HTR-8/SVneo (cell line): ENCODE measurements at places on chromosomes 1 and 21.

DNA sequence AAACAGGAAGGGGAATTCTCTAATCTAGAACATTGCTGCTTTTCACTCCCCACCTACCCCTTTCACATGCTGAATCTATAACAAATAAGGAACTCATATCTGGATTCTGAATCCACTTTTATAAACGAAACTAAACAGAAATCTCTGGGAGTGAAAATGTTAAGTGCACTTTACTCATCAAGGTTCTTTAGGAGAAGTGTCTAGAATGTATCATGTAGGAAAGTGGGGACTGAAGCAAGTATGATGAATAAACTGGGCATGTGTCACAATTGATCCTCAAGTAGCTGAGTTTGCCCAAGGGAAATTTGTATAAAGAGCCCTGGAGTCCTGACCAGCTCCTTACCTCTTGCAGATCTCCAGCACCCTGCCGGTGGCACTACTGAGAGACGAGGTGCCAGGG is 19.8 kb downstream of the AVPR1B start:
- no peak for DNase-seq

- no peak for DNase-seq
These were observed 3.7 kb upstream of the MROH9 start for GRCh38 chr1:170931650-170932049.

DNA sequence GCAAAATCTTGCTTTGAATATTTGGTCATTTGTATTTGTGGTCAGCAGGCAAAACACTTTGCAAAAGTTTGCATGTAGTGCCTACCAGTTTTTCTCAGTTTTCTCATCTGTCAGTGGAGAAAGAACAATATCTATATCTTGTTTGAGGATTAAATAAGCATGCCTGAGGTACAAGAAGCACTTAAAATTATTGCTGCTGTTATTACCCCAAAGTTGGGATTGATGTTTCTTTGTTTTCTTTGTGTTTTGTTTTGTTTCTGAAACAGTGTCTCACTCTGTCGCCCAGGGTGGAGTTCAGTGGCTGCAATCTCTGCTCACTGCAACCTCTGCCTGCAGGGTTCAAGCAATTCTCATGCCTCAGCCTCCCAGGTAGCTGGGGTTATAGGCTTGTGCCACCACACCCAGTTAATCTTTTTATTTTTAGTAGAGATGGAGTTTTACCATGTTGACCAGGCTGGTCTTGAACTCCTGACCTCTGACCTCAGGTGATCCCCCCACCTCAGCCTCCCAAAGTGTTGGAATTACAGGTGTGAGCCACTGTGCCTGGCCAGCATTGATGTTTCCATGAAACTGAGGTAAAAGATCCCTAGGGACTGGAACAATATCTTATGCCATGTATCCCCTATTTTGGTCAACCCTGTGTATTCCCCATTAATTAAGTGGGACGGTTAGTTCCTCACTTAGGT is 15.9 kb downstream of the RAP1A start:
- no peak for DNase-seq

- DNase-seq, result no peak
These were observed 45.5 kb upstream of the RPL11 start for GRCh38 chr1:23646091-23646490.

DNA sequence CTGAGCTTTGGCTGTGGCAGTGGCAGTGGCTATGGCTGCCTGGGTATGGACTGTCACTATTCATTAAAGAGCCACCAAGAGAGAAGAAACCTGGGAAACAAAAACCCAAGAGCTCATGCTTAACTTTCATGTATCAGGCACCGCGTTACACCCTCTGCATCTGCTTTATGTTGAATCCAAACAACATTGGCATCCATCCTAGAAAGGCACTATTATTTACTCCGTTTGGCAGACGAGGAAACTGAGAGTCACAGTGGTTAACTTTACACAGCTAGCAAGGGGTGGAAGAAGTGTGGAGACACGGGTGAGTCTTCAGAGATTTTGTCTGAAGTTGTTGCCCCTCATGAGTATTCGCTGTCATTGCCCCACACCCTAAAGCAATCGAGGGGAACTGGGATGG is 63.8 kb downstream of the PLXNA2 start:
- DNase-seq, result no peak

DNA sequence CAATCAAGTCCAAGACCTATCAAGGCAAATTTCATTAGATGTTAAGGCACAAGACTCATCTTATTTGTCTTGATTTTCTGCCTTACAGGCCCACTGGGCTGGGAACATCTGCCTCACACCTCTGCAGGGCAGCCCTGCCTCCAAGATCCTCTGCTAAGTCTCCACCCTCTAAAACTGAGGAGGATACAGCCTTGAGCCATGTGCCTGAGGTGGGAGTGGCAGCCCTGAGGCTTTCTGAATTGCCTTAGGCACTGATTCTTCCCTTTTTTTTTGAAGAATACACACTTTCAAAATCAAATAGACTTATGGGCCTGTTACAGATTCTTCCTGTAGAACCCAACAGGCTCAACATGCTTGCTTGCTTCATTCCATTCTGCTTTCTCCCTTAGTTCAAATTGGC is 544.3 kb upstream of the ADAMTS5 start:
- no peak for DNase-seq

- no peak for DNase-seq
These were observed 221.1 kb upstream of the PBX1 start for GRCh38 chr1:164337885-164338284.

DNA sequence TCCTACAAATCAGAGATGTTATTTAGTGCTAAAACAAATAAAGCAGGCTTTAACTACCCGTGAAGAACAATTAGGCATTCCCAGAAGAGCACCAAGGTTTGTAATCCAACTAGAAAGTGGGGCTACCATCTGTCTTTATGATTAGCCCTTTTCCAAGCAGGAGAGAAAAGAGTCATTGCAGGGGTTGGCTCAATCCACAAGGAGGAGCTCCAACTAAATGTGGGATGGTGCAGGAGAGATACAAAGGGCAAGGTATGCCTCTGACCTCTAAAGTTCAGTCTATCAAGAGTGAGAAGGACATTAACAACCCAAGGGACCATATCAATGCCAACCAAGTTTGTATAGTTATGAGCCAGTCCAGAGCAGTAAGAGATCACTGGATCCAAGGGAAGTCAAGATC is 382.7 kb upstream of the DUSP10 start:
- peak; percentile 12 for DNase-seq

GRCh38 chr1:147591261-147591891 is 50.1 kb downstream of the BCL9 start:
- DNase-seq, result no peak

GRCh38 chr1:106523497-106523896 is 533.0 kb upstream of the PRMT6 start:
- no peak for DNase-seq

DNA sequence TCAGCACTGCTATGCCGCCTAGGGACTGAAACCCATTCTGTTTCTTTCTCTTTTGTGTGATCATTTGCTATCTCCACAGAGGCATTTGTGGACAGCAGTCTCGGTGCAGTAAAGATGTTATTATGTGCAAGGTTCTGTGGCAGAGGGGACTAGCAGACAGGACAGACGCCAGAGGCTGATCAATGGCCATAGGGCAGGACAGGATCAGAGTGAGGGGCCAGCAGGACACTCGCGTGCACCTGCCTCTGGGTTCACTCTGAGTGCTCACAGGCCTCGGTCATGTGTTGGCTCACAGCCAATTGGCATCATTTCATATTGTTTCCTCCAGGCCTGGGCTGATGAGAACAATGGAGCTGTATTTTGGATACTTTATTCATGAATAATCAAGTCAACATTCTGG is 212.6 kb downstream of the TGFB2 start:
- DNase-seq, result no peak

- no peak for DNase-seq
These were observed 1.8 kb downstream of the PLPP3 start for GRCh38 chr1:56577406-56578137.

- no peak for DNase-seq
These were observed 120.5 kb downstream of the FGGY start for GRCh38 chr1:59417406-59417805.

- DNase-seq, result no peak
These were observed 45.0 kb downstream of the NSL1 start for GRCh38 chr1:212746546-212746945.

DNA sequence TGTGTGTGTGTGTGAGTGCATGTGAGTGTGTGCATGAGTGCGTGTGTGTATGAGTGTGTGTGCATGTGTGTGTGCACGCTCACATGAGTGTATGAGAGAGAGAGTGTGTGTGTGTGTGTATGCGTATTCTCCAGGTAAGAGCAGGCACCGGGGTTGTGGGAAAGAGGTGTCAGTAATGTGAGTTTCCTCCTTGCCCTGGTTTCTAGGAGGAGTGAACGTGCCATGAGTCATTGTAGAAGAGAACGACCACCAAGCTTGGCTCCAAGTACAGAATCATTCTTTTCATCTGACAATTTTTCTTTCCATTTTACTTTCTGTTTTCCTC is 79.1 kb downstream of the POFUT2 start:
- DNase-seq, result peak; percentile 23

DNA sequence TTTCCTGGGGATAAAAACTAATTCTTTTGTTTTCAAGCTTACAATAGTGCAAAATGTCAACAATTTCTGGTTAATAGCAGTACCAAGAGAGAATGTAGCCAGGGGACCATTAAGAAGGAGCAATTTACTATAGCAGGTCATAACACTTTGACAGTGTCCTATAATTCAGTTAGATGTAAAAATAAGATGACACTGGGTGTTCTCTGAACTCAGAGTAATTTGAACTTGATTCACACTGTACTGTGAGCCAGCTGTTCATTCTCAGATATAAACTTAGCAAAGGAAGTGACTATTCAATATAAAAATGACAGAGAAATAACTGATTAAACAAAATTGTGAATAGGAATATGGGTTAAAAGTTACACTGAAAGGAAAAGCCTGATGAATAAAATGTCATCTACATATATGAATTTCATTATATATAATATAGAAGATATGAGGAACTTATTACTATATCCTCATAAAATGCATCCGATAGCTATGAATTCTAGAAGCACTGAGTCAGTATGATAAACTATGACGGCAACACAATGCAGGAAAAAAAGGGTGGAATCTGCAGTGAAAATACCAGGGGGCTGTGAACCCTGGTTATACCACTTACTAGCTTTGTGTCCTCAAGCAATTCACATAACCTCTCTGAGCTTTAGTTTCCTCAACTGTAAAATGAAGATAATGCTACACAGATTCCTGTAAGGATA is 135.9 kb downstream of the ACBD6 start:
- no peak for DNase-seq

DNA sequence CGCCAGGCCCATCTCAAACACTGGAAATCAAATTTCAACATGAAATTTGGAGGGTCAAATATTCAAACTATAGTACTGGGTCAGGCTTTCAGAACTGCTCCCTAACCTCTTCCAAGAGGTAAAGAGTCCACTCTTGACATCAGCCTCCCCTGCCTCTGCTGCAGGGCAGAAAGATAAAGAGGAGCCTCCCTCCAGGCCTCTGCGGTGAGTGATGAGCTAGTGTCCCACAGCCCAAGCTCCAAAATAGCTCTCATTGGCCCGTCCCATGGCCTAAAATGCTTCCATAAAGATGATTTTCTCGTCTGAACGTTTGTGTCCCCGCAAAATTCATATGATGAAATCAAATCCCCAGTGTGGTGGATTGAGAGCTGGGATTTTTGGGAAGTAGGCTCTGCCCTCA is 33.7 kb upstream of the CCSAP start:
- DNase-seq, result no peak

DNA sequence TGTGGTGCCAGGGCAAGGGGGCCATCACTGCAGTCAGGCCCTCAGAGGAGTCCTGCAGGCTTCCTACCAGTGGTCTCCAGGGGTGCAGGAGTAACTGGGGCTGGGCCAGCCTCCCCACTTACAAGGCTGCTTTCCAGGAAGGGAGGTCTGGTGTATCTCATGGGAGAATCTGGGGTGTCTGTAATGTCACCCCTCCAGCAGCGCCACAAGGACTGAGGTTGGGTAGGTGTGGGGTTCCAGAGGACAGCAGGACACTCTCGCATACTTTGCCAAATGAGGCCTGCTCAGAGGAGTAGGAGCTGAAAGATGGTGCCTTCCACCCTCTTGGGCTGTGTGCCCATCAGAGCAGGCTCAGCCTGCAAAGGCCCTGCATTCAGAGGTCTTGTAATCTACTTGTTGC is 46.9 kb downstream of the TNNT2 start:
- DNase-seq, result no peak

- no peak for DNase-seq
These were observed 19.9 kb downstream of the WNT4 start for GRCh38 chr1:22123071-22123390.

DNA sequence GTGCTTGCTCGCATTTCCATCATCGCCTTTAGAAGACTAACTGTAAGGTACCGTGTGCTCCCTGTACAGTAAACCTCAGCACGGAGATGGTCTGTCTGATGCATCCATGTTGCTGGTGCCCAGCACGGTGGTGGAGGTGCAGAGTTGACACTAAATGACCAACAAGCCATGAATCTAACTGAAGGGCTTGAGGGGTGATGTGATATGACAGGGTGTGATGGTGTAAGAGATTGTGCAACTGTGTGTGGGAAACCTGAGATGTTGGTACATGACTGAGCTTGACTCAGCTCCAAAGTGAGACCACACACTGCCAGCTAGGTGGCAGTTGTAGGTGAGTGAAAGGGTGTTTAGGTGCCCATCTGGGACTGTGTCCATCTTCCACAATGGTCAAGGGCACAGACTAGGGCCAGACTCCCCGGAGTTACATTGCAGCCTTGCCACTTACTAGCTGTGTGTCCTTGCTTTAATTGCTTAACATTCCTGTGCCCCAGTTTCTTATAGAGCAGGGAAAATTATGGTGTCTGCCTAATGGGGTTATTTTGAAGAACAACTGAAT is 21.4 kb downstream of the SLC2A1 start:
- no peak for DNase-seq

GRCh38 chr1:16125088-16125470 is 30.8 kb downstream of the EPHA2 start:
- no peak for DNase-seq

- DNase-seq, result peak; percentile 39
These were observed 1.2 kb downstream of the PABPC4 start for GRCh38 chr1:39575191-39576015.

DNA sequence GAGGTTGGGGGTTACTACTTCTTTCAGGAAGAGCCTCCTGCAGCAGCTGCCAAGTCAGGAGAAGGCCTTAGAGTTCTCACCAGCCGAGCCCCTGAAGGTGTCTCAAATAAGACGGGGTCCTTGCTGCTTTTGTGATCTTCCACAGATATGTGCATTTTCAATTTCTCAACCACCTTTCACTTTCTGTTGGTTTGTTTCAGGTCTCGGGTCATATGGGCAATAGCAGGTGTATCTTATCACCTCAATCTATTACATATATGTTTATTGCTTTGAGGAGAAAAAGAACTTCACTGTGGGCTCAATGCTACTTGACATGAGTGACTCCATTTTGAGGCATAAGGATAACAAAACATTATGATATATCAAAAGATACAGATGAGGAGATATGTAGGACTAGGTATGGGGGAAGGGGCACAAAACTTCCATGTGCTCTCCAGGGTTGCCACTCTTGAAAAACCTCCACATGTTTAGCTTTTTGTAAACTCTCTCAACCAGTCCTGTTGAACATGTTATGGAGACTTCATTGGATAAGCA is 1171.4 kb upstream of the ADGRL2 start:
- DNase-seq, result no peak

GRCh38 chr1:74368335-74368734 is 133.1 kb downstream of the TNNI3K start:
- no peak for DNase-seq
